Activated T-helper 9 cell treated with anti-CD3 and anti-CD28 coated beads, Interleukin-2, amount 50 U/mL, for 16 hours (primary cell): ENCODE measurements at places on chromosomes 2 and 18.

GRCh38 chr2:74423231-74424095 is 1.9 kb downstream of the WDR54 start:
- no peak for DNase-seq

- no peak for DNase-seq
Measured at GRCh38 chr2:110682872-110683271, 5.0 kb upstream of the BUB1 start.

DNA sequence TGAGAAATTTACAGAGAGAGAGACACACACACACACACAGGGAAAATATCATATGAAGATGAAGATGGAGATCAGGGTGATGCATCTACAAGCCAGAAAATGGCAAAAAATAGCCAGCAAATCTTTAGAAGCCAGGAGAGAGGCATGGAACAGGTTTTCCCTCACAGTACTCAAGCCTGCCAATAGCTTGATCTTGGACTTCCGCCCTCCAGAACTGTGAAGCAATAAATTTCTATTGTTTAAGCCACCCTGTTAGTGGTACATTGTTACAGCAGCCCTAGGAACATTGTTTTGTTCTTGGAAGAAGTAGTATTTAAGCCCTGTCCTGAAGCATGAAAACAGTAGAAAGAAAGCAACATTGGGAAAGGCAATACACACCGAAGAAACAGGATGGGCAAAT is 292.0 kb upstream of the LRP1B start:
- no peak for DNase-seq

- DNase-seq, result no peak
Measured at GRCh38 chr2:73970141-73970803, 14.4 kb upstream of the TET3 start.

DNA sequence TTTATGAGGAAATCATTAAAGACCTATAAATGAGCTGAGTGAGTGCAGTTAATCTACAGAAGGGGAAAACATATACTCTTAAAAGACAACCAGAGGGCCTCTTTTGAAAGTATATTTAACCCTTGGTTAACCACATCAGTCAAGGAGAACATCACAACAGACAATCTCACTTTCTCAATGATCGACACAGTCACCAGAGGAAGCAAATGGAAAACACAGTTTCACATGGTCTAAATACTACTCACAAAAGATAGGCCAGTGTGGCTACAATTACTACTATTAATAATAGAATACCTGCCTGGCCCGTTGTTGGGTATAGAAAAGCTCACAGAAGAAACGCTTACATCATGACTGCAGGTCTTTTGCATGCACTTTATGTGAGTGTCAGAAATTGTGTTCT is 426.2 kb downstream of the NCKAP5 start:
- no peak for DNase-seq

- no peak for DNase-seq
Measured at GRCh38 chr2:10581990-10582389, 107.8 kb downstream of the NOL10 start.
